H1 (cell line): ENCODE measurements at places on chromosomes 7 and 10.

- DNase-seq: no peak
These were observed 27.7 kb upstream of the PRKAR1B start for GRCh38 chr7:754531-755412.

GRCh38 chr7:91191771-91192170 is 72.5 kb upstream of the FZD1 start:
- no peak for DNase-seq

DNA sequence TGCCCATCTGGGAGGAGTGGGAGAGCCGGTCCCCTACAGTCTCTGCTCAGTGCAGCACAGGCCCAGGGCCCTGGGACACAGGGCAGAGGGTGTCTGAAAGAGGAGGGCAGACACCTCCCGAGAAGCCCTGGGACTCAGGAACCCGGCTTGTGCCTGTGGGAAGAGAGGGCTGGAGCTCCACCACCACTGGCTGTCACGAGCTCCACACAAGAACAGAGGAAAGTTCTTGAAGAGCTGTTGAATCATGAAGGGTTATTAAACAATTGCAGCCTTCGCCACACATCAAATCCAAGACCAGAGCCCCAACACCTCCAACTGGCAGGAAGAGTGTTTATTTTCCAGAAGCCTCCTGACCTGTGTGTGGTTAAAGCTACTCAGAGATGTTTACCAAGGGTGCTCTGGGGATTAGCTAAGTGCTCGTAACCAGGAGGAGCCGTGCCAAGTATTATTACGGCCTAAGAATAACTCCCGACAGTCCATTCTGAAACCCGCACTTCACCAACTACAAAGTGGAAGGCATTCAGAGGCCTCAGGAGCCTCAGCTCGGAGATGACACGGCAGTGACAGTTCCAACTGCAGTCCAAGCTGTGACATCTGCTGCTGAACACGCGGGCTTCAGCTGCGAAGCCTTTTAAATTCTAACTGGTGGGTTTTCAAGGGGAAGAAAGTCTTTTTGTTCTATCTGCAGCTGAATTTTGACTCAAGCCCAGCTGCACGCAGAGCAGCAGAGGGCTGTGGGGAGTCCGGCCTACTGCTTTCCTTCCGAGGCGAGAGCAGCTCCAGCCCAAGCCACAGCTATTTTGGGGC is 75.1 kb downstream of the MAD1L1 start:
- DNase-seq: no peak

GRCh38 chr10:62580396-62580795 is 206.2 kb downstream of the ZNF365 start:
- DNase-seq: no peak

- no peak for DNase-seq
These were observed 40.8 kb upstream of the HGF start for GRCh38 chr7:81810476-81811155.

GRCh38 chr7:70533614-70534013 is 598.3 kb upstream of the GALNT17 start:
- DNase-seq: no peak

DNA sequence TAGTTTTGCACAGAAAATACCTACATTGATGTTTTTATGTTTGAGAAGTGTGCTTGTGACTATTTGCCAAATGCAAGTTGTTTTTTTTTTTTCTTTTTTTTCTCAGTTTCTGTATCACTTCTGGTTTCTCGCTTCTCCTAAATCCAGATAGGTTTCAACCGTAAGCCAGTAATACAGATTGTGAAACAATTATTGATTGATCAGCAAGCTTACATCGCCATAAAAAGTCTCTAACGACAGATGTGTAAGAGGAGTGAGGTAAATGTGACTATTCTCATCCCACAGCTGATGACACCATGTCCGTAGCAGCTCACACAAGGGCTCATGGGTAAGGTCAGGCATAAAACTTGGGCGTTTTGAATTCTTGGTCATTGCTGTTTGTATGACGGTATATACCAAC is 202.8 kb upstream of the AKR1E2 start:
- no peak for DNase-seq

GRCh38 chr7:112495810-112496462 is 15.1 kb downstream of the LSMEM1 start:
- no peak for DNase-seq

- DNase-seq: peak; percentile 52
These were observed 936 bp downstream of the IGF2BP3 start for GRCh38 chr7:23469150-23469960.

DNA sequence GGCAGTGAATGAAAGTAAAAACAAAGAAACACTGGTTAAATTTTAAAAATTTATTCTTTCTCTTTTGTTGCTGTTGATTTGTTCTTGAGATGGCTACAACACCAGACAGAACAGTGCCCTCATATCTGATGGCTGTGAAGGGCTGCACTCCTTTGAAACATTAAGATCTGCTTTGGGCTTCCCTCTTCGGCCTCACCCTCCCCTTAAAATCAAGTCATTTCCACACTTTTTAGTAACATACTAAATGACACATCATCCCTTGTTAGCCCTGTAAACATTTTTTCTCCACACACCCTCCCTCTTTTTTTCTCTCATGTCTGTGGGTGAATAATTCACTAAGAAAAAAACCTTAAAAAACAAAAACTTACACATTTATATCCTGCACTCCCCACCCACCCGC is 16.4 kb downstream of the IRF5 start:
- DNase-seq: no peak

GRCh38 chr7:31249671-31250070 is 90.9 kb downstream of the NEUROD6 start:
- DNase-seq: no peak

- DNase-seq: no peak
These were observed 29.7 kb downstream of the CCDC6 start for GRCh38 chr10:59876695-59877094.

- no peak for DNase-seq
These were observed 9.2 kb upstream of the CPA1 start for GRCh38 chr7:130371046-130371445.

DNA sequence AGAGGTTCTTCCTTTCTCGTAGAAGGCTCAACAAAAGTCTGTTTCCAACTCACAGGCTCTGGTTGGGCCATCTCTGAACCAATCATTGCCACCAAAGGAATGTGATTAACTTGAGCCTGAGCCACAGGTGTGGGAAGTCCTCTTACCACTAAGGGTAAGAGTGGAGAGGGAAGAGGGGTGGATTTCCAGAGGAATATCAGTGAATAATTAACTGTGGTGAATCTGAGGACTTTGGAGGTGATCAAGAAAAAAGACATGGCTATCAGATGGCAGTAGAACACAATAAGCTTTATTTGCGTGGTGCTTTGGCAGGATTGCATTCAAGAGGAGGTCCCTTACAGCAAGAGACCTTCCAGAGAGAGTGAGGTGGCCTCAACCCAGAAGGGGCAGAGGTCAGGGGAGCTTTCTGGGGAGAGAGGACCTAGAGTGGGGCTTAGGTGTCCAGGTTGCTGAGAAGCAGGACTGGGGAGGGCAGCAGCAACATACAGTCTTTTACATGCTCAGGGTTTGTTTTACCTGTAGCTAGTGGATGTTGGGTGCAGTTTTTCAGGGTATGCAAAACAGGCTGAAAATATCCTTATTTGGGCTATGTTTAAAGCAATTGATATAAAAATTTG is 61.4 kb downstream of the BBS9 start:
- no peak for DNase-seq

- DNase-seq: peak; percentile 50
These were observed 21.3 kb upstream of the KCNK18 start for GRCh38 chr10:117175901-117176534.

- no peak for DNase-seq
These were observed 448.7 kb upstream of the PFKP start for GRCh38 chr10:2618690-2619089.

GRCh38 chr10:125355657-125356056 is 195.3 kb upstream of the CTBP2 start:
- no peak for DNase-seq

GRCh38 chr10:114649217-114649903 is 8.7 kb downstream of the ABLIM1 start:
- no peak for DNase-seq

GRCh38 chr7:116797612-116798011 is 64.8 kb upstream of the CAPZA2 start:
- DNase-seq: no peak

DNA sequence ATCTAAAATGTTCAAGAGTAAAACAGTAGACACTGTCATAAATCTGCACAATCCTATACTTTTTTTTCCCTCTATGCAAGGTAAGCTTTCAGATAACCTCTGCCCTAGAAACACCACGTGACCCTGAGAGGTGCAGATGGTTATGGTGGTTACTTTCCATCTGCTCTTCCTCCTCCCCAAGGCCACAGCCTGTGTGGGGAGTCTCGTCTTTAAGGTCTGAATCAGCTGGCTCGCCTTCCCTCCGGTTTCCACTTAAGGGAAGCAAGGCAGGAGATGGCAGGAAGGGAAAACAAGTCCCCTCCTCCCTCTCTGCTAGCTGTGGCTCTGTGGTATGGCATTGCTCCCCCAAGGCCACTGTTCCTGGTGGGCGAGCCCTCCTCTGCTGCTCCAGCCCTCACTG is 181.8 kb downstream of the GLI3 start:
- DNase-seq: no peak

- no peak for DNase-seq
These were observed 172.0 kb upstream of the YAE1 start for GRCh38 chr7:39394105-39394680.

DNA sequence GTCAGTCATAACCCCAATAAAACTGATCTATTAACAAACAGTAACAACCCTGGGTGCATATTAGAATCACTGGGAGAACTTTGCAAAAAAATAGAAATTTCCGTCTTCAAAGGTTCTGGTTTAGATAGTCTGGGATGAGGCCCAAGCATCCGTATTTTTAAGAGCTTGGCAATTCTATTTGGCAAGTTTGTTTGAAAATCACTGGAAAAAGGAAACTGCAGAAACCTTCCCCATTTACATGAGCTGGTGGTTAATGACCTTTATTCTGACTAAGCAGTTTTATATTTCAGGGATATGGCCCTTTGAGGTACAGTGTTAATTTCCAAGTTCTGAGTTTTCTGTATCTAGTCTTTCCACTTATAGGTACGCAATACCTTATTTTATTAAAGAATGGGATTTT is 115.8 kb upstream of the PRR15 start:
- DNase-seq: no peak

DNA sequence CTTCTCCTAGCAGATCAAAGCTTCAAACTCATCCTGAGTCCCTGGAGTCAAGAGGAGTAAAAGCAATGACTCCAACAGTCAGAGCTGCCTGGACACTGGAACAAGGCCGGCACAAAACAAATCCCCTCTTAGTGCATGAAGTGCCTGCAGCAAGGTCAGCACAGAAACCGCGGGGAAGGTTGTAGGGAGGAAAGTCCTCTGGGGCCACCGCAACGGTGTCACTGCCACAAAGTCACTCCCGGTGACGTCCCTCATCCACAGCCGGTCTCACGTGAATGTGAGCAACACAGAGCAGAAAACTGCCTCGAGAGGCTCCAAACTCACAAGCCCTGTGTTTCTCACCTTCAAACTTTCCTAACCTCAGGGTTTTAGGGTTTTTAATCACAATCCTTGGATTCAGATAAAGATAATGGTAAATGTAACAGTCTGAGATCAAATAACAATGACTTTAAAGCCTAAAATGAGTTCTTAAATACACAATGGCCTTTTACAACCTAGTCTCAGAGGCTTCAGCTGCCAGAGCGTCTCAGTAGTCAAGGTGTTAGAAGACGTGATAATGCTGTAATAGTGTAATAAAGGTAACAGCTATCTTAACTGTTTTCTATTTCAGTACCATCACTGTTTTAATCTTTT is 274.3 kb downstream of the ZMYND11 start:
- DNase-seq: no peak

DNA sequence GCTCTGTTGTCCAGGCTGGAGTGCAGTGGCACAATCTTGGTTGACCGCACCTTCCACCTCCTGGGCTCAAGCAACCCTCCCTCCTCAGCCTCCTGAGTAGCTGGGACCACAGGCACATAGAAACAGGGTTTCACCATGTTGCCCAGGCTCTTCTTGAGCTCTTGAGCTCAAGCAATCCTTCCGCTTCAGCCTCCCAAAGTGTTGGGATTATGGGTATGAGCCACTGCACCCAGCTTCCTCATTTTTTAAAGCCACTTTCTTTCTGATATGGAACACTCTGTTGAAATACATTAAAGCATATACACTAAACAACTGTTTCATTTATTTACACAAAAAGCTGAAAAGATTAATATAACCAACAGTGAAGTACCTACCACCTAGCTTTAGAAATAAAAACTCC is 117.2 kb downstream of the CLEC2L start:
- DNase-seq: no peak
